Activated naive CD8-positive, alpha-beta T cell treated with anti-CD3 and anti-CD28 coated beads, Interleukin-2, amount 50 U/mL, for 24 hours (primary cell): ENCODE measurements at places on chromosomes 6 and 20.

GRCh38 chr20:39576771-39577170 lies 614.6 kb downstream of the DHX35 start:
- DNase-seq: no peak

DNA sequence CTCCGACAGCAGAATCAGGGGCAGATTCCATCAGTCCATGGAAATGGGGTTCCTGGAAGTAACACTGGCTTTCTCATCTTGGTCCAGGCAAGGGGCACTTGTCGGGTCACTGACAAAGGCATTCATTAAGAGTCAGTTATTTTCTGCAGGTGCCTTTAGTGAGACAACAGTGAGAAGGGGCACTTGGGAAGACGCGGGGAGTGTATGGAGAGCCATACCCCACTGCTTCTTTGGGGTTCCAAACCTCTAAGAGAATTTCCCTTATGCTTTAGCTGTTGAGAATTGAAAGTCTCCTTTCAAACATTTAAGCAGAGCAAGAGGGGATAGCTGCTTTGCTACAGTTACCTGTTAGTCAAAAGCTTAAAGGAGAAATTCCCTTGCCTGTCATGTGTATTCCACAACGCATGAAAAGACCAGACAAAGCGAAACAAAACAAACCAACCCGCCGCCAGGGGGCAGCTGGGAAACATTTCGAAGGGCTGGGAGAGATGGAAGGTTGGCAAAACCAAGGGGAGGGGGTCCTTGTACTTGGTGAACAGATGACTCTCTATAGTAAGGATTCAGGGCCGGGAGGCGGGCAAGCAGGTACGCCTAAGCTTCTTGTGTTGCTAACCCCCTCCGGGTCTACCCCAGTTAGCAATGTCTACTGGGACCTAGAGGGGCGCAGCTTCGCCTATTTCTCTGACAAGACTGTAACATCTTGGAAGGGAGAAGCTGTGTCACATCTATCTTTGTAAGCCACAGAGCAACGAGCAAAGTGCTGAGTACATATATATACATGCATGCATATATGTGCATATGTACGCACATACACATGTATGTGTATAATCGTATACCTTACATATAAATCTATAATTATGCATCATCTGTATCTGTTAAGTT lies 474.9 kb upstream of the AGPAT4 start:
- DNase-seq: peak; percentile 40

- DNase-seq: no peak
Measured at GRCh38 chr6:140204154-140204553, 829.7 kb upstream of the CITED2 start.

- DNase-seq: no peak
Measured at GRCh38 chr20:22801528-22801927, 217.2 kb upstream of the FOXA2 start.

- no peak for DNase-seq
Measured at GRCh38 chr20:3745686-3746173, 13.2 kb downstream of the HSPA12B start.

DNA sequence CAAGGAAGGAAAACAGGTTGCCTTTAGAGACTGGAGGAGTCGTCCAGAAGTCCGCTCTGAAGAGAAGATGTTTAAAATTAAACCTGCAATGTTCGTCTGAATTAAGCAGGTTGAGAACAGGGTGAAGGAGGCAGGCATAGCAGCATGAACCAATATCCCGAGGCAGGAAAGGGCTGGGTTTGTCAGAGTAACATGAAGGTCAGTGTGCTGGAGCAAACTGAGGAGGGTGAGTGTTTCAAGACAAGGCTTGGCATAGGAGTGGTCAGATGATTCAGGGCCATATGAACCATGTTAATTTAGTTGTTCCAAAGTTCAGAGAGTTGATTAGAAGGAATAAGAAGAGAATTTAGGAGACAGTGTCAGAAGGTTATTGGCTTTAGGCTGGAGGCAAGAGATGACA lies 93.3 kb downstream of the UTRN start:
- no peak for DNase-seq
